ENCODE measurements at places on chromosomes 1 and 21.

- DNase-seq = no peak
Measured at GRCh38 chr1:17542645-17543044, 3.1 kb downstream of the ARHGEF10L start.

- DNase-seq = no peak
Measured at GRCh38 chr21:42088658-42089057, 17.5 kb downstream of the UMODL1 start.

GRCh38 chr1:221240690-221241089, 361.4 kb downstream of the HLX start:
- DNase-seq = no peak

- DNase-seq = no peak
Measured at GRCh38 chr1:173529106-173529505, 52.0 kb downstream of the PRDX6 start.

- DNase-seq = no peak
Measured at GRCh38 chr1:150138044-150138443, 11.7 kb upstream of the PLEKHO1 start.

DNA sequence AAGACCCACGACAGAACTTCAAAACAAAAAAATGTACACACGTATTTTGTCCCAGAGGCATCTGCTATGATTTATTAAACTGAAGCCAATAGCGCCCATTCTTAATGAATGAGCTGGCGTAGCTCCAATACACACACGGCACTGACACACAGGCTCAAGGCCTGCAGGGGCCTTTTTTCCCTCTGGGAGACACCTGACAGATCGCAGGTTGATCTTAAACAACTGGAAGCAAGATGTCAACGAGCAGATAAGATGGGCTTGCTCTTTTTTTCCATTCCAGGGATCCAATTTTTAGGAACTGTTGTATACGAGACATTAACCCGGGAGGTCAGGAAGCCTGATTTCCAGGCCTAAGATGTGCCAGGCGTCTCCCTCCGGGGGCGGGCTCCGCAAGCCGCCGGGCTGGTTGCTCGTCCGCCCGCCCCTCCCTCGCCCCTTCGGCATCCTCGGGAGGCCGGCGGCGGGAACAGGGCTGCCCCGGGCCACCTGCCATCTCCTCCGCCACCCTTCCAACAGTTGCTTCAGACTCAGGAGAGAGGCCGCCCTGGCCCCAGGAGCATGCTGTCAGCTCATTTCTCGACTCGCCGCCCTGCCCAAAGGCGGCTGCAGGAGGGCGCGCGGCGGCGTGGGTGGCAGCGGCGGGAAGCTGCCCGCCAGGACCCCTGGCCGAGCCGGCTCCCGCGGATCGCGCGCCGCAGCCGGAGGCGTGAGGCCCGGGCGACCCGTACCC, 735 bp downstream of the TTC13 start:
- no peak for DNase-seq

- no peak for DNase-seq
Measured at GRCh38 chr1:85195703-85196102, 5.1 kb downstream of the SYDE2 start.

DNA sequence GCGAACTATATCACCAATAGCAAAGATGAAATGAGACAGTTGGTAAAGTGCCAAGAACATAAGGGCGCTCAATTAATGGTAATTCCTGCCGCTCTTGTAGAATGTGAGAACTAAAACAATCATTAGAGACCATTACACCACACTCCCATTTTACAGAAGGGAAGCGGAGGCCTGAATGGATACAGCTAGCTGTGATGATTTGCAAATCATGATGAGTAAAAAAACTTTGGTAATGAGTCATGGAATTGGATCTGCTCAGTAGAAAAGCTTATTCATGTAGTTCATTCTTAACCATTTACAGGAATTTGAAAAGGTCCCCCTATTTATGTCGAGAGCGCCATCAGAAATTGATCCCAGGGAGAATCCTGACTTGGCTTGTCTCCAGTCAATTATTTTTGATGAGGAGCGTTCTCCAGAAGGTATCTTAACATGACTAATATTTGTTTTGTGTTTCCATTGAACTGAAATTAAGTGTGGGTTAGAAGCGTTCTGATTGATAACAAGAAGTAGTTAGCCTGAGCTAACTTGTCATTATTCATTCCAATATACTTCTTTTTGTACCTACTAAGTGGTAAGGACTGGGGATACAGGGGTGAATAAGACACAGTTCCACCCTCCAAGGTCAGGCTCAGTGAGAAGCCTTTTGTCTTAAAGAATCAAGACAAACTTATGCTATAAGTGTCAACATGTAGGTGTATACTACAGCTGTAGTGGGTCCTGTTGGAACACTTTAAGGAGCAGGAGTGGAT, 812 bp downstream of the TTC4 start:
- no peak for DNase-seq

DNA sequence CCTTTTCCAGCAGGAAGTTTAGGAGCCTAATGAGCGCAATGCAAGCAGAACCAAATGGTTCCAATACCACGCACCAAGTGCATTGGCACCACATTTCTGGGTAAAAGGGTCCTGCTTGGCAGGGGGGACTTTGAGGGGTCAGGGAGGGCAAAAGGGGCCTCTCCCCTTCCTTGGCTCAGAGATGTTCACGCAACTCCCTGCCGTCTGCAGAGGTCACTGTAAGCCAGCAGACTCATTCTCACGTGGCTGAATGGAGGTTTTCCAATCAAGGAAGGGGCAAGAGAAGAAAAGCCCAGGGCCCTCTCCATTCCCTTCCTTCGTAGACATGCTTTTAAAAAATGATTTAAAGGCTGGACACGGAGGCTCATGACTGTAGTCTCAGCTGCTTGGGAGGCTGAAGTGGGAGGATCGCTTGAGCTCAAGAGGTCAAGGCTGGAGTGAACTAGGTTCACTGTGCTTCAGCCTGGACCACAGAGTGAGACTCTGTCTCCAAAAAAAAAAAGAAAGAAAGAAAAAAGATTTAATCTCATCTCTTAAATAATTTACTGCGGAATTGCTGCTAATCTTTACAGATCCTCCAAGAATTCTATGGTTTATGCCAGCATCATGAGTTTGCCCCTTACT, 80.3 kb downstream of the RUNX3 start:
- no peak for DNase-seq

GRCh38 chr1:114892194-114892918, 37.7 kb downstream of the SYCP1 start:
- DNase-seq = peak; percentile 47

- no peak for DNase-seq
Measured at GRCh38 chr1:219041141-219041540, 132.5 kb upstream of the LYPLAL1 start.

- DNase-seq = no peak
Measured at GRCh38 chr1:201655910-201656309, 117.0 kb downstream of the NAV1 start.

DNA sequence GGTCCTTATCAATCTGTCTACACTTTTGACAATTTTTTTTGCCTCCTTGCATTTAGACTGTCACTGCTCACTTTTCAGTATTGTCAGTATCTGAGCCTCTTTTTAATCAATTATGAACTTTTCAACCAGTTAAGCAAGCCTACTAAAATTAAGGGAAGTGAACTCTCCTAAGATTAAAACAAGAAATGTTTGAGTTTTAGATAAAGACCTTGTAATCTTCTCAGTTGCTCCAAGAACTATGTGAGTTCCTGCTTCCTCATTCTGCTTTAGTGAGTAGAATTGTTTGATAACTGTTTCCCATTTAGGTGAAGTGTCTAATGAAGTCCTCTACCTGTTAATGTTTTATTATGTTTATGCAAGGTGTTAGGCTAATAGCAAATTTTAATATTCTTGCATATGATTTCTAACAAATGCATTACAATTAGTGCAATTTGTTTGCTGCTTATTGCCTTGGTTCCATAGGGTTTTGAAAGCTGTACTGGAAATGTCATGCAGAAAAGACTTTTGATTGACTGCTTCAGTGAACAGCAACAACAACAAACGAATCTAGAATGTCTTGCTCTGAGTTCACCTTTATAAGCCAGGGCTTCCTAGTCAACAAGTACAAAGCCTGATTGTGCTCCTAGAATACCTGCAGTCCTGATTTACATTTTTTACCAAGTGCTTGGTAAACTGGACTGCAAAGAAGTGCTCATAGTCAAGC, 40.9 kb downstream of the PLA2G4A start:
- no peak for DNase-seq

Data from ecto neural progenitor cell (in vitro differentiated cells).